Kidney (tissue), 22 donors: ENCODE measurements at places on chromosomes 13 and 19. TPM values are rescaled to one million over a fixed set of nuclear protein-coding genes. Genes with fewer than 3 reads are reported as not detected.
A peak's percentile ranks its signal among the peaks of the same experiment; 100 is the strongest.

- DNase-seq: peak; percentile 18
- H3K4me3 ChIP-seq: no peak overlapping the region
- H3K27me3 ChIP-seq: no peaks in the 10 kb centered on the region
- no peak overlapping the region for H3K27ac ChIP-seq
- no peaks in the 10 kb centered on the region for H3K36me3 ChIP-seq
- H3K4me1 ChIP-seq: no peaks in the 10 kb centered on the region
These were observed 1573.3 kb downstream of the PCDH9 start for GRCh38 chr13:65656740-65657329.

The IL17D gene
- total RNA-seq: 0.44 TPM

GRCh38 chr13:49690995-49691784 lies at the start of gene EBPL:
Gene EBPL (minus strand): TSS chr13:49691486. CDS start chr13:49691424, 62 bp downstream.
- H3K27me3 ChIP-seq: no peaks in the 10 kb centered on the region
- H3K36me3 ChIP-seq: no peaks in the 10 kb centered on the region
- DNase-seq: peak; percentile 96
- H3K27ac ChIP-seq: peak within 1 kb of the TSS; percentile 68
- H3K4me3 ChIP-seq: peak within 1 kb of the TSS; percentile 47

The ZNF541 gene
- 0.69 TPM for total RNA-seq

- H3K4me3 ChIP-seq: no peak overlapping the region
- no peaks in the 10 kb centered on the region for H3K36me3 ChIP-seq
- no peaks in the 10 kb centered on the region for H3K4me1 ChIP-seq
- no peaks in the 10 kb centered on the region for H3K27me3 ChIP-seq
- no peak overlapping the region for H3K27ac ChIP-seq
These were observed 18.0 kb downstream of the SLC5A5 start for GRCh38 chr19:17889609-17890214.

GRCh38 chr19:38736413-38737280 lies 7.6 kb downstream of the CAPN12 start:
- H3K4me1 ChIP-seq: peaks cover 3% of the 10 kb centered on the region
- peak overlapping the region; percentile 53 for H3K27ac ChIP-seq
- H3K36me3 ChIP-seq: no peaks in the 10 kb centered on the region
- peak overlapping the region; percentile 47 for H3K4me3 ChIP-seq
- DNase-seq: peak; percentile 92

The PRTN3 gene
- total RNA-seq: not detected

The FRY gene
- 69.5 TPM for total RNA-seq

The USHBP1 gene
- total RNA-seq: 8.9 TPM

GRCh38 chr13:80168089-80168850 lies 172.7 kb downstream of the SPRY2 start:
- no peak overlapping the region for H3K27ac ChIP-seq
- H3K4me1 ChIP-seq: no peaks in the 10 kb centered on the region

- no peaks in the 10 kb centered on the region for H3K27me3 ChIP-seq
- no peak for DNase-seq
- no peaks in the 10 kb centered on the region for H3K36me3 ChIP-seq
- H3K4me1 ChIP-seq: no peaks in the 10 kb centered on the region
These were observed 955.9 kb downstream of the SLITRK5 start for GRCh38 chr13:88627071-88627470.

DNA sequence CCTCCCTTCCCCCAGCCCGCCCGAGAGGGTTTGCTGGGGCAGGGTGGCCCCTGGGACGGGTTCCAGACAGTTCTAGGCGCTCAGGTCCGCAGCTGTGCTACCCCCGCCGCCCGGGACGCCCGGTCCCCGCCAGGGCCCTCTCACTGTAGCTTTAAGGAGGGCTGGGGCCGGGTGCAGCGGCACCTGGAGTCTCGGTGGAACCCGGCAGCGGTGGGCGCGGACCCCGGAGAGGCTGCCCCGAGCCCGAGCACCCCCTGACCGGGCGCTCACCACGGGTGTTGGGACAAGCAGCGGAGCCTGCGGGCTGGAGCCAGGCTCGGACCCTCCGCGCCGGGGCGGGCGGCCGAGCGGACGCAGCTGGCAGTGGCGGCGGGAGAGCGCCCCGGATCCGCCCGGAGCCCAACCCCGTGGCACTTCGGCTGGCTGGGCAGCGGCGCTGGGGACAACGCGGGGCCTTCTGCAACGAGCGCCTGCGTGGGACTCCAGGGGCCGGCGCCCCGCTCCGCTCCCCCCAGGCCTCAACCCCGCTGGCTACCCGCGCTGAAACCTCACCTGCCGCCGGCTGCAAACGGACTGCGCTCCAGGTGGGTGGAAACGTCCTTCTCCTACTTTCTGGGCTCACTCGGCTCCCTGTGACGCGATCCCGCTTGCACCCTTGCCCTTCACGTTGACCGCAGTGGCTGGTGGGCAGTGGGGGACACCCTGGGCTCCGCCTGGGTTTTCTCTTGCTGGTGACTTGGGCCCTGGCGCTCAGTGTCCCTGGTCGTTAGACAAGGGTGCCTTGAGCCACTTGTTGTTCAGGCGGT lies 81.1 kb downstream of the ZNF429 start:
- DNase-seq: peak; percentile 63
- peak overlapping the region; percentile 22 for H3K27ac ChIP-seq
- no peaks in the 10 kb centered on the region for H3K4me1 ChIP-seq
- no peaks in the 10 kb centered on the region for H3K36me3 ChIP-seq
- H3K27me3 ChIP-seq: no peaks in the 10 kb centered on the region
- peak overlapping the region; percentile 34 for H3K4me3 ChIP-seq

GRCh38 chr19:28793391-28794168 lies 419.4 kb downstream of the UQCRFS1 start:
- peak; percentile 27 for DNase-seq
- H3K27me3 ChIP-seq: peaks cover 4% of the 10 kb centered on the region
- H3K4me1 ChIP-seq: no peaks in the 10 kb centered on the region
- H3K27ac ChIP-seq: no peak overlapping the region
- no peaks in the 10 kb centered on the region for H3K36me3 ChIP-seq
- H3K4me3 ChIP-seq: no peak overlapping the region

GRCh38 chr19:48480558-48481500 lies 11.7 kb downstream of the CYTH2 start:
- H3K27me3 ChIP-seq: no peaks in the 10 kb centered on the region
- H3K4me3 ChIP-seq: peak overlapping the region; percentile 30
- H3K4me1 ChIP-seq: no peaks in the 10 kb centered on the region
- DNase-seq: peak; percentile 79
- H3K27ac ChIP-seq: peak overlapping the region; percentile 76

- H3K4me3 ChIP-seq: peak within 1 kb of the TSS; percentile 61
- no peak within 1 kb of the TSS for H3K27ac ChIP-seq
- H3K36me3 ChIP-seq: no peaks in the 10 kb centered on the region
- H3K27me3 ChIP-seq: peaks cover 3% of the 10 kb centered on the region
- H3K4me1 ChIP-seq: no peaks in the 10 kb centered on the region
- DNase-seq: peak; percentile 85
These were observed at the start of gene SHISA2 for GRCh38 chr13:26051657-26052311. Gene SHISA2 (minus strand): TSS chr13:26052016. CDS start chr13:26050975, 1,041 bp downstream.

The ZNF497 gene
- total RNA-seq: 5.0 TPM

DNA sequence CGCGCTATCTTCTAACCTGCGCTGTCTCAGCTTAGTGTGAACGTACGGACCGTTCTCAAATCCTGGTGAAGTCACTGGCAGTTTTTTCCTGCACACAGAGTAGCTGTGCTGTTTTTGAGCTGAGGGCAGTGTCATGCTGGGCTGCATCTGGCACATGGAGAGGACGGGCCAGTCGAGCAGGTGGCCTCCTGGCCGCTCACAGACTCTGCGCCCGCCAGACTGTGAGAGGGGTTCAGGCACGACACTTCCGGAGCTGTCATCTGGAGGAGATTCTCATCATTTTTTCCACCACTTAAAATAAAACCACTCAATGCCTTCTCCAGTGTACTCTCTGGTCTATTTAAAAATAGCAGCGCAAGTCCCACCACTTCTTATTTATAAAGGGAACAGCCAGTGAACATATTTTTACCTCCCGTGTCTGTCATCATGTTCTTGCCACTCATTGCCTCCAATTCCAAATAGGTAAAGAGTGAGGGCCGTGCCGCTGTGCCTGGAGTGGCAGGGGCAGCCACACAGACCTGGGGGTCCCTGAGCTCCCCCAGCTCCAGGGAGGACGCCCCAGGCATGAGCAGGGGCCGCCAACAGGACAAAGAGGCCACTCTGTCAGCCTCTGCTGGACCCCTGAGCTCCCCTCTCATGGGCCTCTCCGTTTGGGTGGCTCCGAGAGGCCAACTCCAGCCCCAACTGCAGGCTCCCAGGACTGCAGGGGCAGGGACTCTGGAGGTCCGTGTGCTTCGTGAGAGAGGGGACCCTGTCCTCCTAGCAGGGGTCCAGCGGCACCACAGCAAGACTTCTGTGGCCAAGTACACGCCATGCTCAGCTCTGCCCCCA lies 36.9 kb upstream of the GRTP1 start:
- no peaks in the 10 kb centered on the region for H3K36me3 ChIP-seq
- no peak for DNase-seq
- H3K4me3 ChIP-seq: no peak overlapping the region
- H3K27ac ChIP-seq: no peak overlapping the region

The FAM174C gene
- total RNA-seq: 35.3 TPM

DNA sequence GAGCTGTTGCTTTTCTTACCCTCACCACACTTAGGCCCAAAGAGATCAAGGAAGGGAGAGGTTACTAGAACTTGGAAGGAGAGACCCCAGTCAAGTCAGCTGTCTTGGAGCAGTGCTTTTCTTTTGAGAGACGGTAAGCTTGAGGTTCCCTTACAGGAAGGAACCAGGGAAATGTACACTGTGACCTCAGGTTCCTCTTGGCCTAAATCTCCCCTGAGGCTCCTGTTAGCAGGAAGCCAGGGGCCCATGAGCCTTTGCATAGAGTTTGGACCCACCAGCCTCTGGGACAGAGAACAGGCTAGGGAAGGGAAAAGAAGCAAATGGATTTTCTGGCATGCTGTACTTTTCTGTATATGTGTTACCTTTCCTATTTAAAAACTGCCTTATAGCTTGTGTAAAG lies 5.9 kb upstream of the GPR18 start:
- H3K4me3 ChIP-seq: no peak overlapping the region
- H3K27me3 ChIP-seq: no peaks in the 10 kb centered on the region
- DNase-seq: no peak
- H3K27ac ChIP-seq: no peak overlapping the region
- H3K36me3 ChIP-seq: no peaks in the 10 kb centered on the region
- H3K4me1 ChIP-seq: no peaks in the 10 kb centered on the region

- H3K36me3 ChIP-seq: no peaks in the 10 kb centered on the region
- no peak overlapping the region for H3K27ac ChIP-seq
- H3K4me3 ChIP-seq: no peak overlapping the region
- no peaks in the 10 kb centered on the region for H3K4me1 ChIP-seq
- no peaks in the 10 kb centered on the region for H3K27me3 ChIP-seq
These were observed 87.8 kb downstream of the KLF12 start for GRCh38 chr13:74046431-74046830.

The ZNF772 gene
- total RNA-seq: 20.0 TPM
